ENCODE measurements at places on chromosomes 3 and 15. TPM values are rescaled to one million over a fixed set of nuclear protein-coding genes. Genes with fewer than 3 reads are reported as not detected.

The GHRL gene
- 6.9 TPM for total RNA-seq

The POLQ gene
- 27.1 TPM for total RNA-seq

The BCL2A1 gene
- total RNA-seq: 31.0 TPM

The APBA2 gene
- 4.4 TPM for total RNA-seq

The RNU6-1 gene
- total RNA-seq: not detected

The EPHA3 gene
- not detected for total RNA-seq

Data from T-helper 1 cell treated with Interleukin-12 subunit alpha and Interleukin-12 subunit beta and Interleukin-4 antibody, amounts not matched to agents 30 ng/mL and 1 ng/mL, for 36 hours (primary cell).